GM23338 (cell line): ENCODE measurements at places on chromosomes 11 and 22. TPM values are rescaled to one million over a fixed set of nuclear protein-coding genes. Genes with fewer than 3 reads are reported as not detected.

DNA sequence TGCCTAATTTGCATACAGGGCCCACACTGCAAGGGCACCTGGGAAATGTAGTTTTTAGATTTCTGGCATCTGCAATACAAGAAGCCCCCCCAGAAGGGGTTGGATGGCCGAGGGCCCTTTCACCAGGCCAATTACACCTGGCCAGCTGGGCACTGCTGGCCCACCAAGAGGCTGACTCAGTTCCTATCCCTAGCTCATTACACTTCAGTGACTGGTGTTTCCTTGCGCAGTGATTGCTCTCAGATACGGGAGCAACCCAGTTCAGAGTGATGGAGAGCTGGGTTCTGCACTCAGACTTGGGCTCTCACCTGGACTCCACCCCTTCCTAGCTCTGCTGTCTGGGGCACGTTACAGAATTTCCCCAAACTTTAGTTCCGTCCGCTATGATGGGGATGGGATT lies 81.1 kb upstream of the SHANK2 start:
- no peaks in the 10 kb centered on the region for H3K27me3 ChIP-seq
- 0 out of 2 replicates have a peak, but pooled peaks cover 4% of the 10 kb centered on the region for H3K4me1 ChIP-seq
- 0 out of 2 replicates have a peak, but pooled peaks cover 5% of the 10 kb centered on the region for H3K36me3 ChIP-seq
- DNase-seq: no peak
- H3K27ac ChIP-seq: no peak overlapping the region
- no peak overlapping the region for H3K4me3 ChIP-seq

GRCh38 chr11:12677131-12677530 lies 2.9 kb downstream of the TEAD1 start:
- H3K4me1 ChIP-seq: peaks cover 47% of the 10 kb centered on the region
- H3K36me3 ChIP-seq: no peaks in the 10 kb centered on the region
- H3K27me3 ChIP-seq: peaks cover 14% of the 10 kb centered on the region; the same call in 1 of the 2 replicates
- no peak for DNase-seq
- H3K4me3 ChIP-seq: peak overlapping the region; percentile 88

GRCh38 chr22:46350646-46351045 lies 15.1 kb downstream of the TRMU start:
- peaks cover 21% of the 10 kb centered on the region for H3K36me3 ChIP-seq
- H3K4me3 ChIP-seq: no peak overlapping the region
- no peaks in the 10 kb centered on the region for H3K4me1 ChIP-seq
- DNase-seq: no peak
- H3K27me3 ChIP-seq: no peaks in the 10 kb centered on the region

DNA sequence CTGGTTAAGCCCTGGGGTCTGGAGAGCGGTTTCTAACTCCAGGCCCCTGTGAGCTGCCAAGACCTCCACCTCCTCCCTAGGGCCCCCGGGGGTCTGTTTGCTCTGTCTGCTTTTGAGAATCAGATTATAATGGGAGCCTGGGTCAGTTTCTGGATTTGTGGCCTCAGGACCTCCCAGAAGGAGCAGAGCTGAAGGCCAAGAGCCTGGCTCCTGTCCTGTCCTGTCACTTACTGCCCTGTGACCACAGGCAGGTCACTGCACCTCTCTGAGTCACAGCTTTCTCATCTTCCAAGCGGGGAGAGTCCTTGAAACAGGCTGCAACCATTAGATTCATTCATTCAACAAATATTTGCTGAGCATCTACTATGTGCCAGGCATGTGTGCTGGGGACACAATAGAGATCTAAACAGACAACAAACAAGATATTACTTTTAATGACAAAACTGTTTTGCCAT lies 87.3 kb upstream of the FGF3 start:
- H3K27me3 ChIP-seq: no peaks in the 10 kb centered on the region
- H3K4me1 ChIP-seq: no peaks in the 10 kb centered on the region
- no peak for DNase-seq
- no peak overlapping the region for H3K4me3 ChIP-seq

DNA sequence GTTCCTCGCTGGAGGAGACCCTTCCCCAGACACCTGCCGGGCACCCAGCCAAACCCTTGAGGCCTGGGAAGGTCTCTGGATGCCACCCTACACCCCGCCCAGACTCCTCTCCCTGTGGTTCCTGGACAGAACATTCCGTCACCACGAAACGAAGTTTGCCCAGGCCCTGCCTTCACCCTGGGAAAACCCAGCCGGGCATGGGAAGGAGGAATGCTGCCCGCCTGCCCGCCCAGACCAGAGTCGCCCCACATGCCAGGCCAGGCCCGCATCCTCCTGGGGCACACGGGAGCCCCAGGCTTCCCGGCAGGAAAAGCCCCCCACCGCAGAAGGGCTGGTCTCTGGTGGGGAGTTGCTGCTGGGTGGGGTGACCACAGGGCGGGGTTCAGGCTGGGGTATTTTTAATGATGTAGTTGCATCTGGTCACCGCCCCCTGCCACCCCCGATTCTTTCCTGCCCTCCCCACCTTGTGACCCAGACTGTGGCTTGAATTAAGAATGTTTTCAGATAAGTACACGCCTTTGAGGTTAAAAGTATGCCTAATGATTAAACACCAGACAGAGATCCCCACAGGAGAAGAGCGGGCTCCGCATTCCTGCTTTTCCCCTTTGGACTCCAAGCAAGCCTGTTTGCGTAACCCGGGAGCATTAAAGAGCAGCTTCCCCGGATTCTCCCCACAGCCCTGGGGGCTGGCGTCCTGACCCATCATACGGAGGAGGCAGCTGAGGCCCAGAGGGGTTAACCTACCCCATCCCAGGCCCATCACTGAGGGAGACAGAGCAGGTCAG lies 44.6 kb upstream of the PPARA start:
- no peak overlapping the region for H3K27ac ChIP-seq
- H3K4me1 ChIP-seq: no peaks in the 10 kb centered on the region
- no peaks in the 10 kb centered on the region for H3K27me3 ChIP-seq
- H3K36me3 ChIP-seq: no peaks in the 10 kb centered on the region
- H3K4me3 ChIP-seq: no peak overlapping the region

- H3K4me3 ChIP-seq: no peak overlapping the region
- DNase-seq: peak; percentile 54
- H3K36me3 ChIP-seq: no peaks in the 10 kb centered on the region; the same call in 1 of the 2 replicates
- H3K27me3 ChIP-seq: peaks cover 22% of the 10 kb centered on the region
Measured at GRCh38 chr22:46076651-46077339, 73.5 kb upstream of the PPARA start.

- DNase-seq: no peak
- no peak overlapping the region for H3K27ac ChIP-seq
- H3K4me1 ChIP-seq: peaks cover 17% of the 10 kb centered on the region; the same call in 1 of the 2 replicates
- H3K27me3 ChIP-seq: no peaks in the 10 kb centered on the region
Measured at GRCh38 chr11:8333811-8334401, 70.2 kb upstream of the LMO1 start.

DNA sequence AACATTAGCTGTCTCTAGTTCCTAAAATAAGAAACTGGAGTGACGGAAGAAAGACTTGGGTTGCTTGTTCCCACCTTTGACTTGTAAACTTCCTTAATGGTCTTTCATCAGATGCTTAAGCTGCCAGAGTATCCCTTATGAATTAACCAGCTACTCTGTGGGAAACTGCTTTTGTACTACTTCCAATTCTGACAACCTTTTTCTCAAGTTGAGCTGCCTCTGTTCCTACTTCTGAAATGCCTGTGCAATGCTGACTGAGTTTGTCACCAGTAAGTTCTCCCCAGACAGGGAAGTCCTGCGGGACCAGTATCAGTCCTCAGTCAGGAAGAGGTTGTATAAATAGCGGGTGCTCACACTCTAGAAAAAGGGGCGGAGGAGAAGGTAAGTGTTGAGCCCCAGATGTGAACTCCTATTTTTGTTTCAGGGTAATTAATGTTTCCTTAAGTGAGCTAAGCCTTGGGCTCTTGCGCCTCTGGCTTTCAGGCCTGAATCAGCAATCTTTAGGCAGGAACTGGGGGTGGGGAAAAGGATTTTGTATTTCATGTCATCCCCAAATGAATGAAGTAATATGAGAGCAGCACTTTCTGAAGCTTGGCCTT lies 67.2 kb downstream of the CECR2 start:
- peak; percentile 31 for DNase-seq
- H3K36me3 ChIP-seq: no peaks in the 10 kb centered on the region
- peak overlapping the region; percentile 44 for H3K4me3 ChIP-seq
- no peaks in the 10 kb centered on the region for H3K27me3 ChIP-seq
- peaks cover 72% of the 10 kb centered on the region for H3K4me1 ChIP-seq
- peak overlapping the region; percentile 92 for H3K27ac ChIP-seq

- no peak overlapping the region for H3K4me3 ChIP-seq
- DNase-seq: no peak
- no peaks in the 10 kb centered on the region for H3K27me3 ChIP-seq
- no peaks in the 10 kb centered on the region for H3K4me1 ChIP-seq
- H3K36me3 ChIP-seq: no peaks in the 10 kb centered on the region
- no peak overlapping the region for H3K27ac ChIP-seq
Measured at GRCh38 chr11:91869686-91870085, 354.9 kb upstream of the FAT3 start.

DNA sequence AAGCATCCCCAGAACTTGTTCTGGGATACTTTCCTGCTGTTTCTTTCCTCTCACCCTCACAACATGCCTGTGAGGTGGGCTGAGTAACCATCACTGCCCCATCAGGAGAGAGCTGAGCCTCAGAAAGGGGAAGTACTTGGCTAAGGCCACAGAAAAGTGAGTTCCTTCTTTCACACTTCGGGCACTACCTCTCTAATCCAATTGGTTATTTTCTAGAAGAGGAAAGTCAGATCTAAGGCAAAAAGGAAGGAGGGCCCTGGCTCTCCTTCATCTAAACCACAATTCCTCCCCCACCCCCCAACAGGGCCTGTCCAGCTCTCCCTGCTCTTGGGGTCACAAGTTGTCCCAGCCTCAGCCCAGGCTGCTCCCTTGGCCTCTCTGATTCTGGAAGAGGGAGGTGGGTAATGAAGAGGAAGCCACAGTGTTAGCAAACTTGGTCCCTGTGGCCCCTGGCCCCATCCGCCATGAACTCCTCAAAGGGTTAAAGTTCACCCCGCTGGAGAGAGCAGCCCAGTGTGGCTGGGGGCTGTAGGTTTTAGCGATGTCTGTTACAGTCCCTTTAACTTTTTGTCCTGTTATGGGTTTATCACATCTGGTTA lies 34.0 kb downstream of the SLC22A12 start:
- no peak for DNase-seq
- peaks cover 11% of the 10 kb centered on the region for H3K4me1 ChIP-seq
- no peak overlapping the region for H3K27ac ChIP-seq
- no peak overlapping the region for H3K4me3 ChIP-seq

DNA sequence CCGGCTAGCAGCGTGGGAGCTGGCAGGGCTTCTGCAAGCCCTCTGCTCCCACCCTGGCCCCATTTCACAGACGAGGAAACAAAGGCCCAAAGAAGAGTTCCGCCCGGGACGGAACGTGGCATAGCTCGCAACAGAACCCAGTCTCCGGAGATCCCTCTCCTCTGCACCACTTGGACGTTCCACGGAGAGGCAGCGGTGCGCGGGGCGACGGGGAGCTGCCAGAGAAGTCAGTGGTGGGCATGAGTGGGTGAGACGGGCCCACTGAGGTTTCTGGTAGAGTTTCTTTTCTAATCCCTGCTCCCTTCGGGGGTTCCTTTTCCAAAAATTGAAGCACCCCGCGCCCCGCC lies 554 bp upstream of the NECTIN1 start:
- H3K4me3 ChIP-seq: peak overlapping the region; percentile 96
- H3K27me3 ChIP-seq: no peaks in the 10 kb centered on the region
- no peaks in the 10 kb centered on the region for H3K36me3 ChIP-seq
- no peak for DNase-seq

DNA sequence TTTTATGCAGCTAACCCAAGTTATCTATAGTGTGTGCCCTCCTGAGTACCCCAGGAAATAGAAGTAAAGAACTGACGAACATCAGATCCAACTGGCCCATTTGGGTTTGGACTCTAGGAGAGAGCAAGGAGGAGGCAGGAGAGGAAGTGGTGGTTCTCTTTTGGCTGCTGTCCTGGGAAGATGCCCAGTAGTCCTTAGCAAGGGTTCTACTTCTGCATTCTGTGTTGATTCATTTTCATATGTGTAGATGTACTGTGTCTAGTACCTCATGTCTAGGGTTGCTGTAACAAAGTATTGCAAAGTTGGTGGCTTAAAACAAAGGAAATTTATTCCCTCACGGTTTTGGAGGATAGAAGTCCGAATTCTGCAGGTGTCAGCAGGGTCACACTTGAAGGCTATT lies 6.6 kb upstream of the MMP27 start:
- no peak for DNase-seq
- H3K4me1 ChIP-seq: no peaks in the 10 kb centered on the region
- no peak overlapping the region for H3K27ac ChIP-seq
- no peak overlapping the region for H3K4me3 ChIP-seq

- H3K27me3 ChIP-seq: no peaks in the 10 kb centered on the region
- H3K27ac ChIP-seq: no peak overlapping the region
- no peaks in the 10 kb centered on the region for H3K4me1 ChIP-seq
- no peak for DNase-seq
- H3K36me3 ChIP-seq: no peaks in the 10 kb centered on the region
Measured at GRCh38 chr11:127027000-127027399, 26.4 kb upstream of the KIRREL3 start.

DNA sequence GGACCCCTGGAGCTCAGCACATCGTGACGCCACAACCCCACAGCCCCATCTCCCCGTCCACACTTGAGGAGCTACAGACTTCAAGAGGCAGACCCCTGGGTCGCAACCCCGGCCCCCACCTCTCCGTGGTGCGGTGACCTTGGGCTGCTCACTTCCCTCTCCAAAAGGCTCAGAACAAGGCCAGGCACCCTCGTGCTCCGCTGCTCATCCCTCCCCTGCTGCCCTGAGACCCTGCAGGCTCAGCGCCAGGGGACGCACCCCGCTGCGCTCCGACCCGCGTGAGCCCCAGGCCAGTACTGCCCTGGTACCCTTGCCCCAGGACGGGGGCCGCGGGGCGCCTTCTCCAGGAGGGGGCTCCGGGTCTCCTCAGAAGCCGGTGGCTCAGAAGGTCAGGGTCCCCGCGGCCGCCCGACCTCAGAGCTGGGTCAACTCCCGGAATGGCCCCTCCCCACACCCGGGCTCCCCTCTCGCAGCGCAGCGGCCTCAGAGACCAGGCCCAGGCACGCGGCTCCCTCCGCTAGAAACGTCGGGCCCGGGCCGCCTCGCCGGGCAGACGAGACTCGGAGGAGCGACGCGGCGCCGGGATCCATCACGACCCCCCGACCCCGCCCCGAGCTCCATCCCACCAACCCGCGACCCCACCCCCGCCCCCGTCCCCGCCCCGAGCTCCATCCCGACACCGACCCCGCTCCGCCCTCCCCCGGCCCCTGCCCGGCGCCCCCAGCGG lies 563 bp downstream of the GATD1 start:
- no peak overlapping the region for H3K27ac ChIP-seq
- DNase-seq: peak; percentile 89
- H3K4me3 ChIP-seq: peak overlapping the region; percentile 87
- no peaks in the 10 kb centered on the region; the same call in 1 of the 2 replicates for H3K36me3 ChIP-seq
- no peaks in the 10 kb centered on the region for H3K27me3 ChIP-seq
- H3K4me1 ChIP-seq: peaks cover 11% of the 10 kb centered on the region; the same call in 1 of the 2 replicates

DNA sequence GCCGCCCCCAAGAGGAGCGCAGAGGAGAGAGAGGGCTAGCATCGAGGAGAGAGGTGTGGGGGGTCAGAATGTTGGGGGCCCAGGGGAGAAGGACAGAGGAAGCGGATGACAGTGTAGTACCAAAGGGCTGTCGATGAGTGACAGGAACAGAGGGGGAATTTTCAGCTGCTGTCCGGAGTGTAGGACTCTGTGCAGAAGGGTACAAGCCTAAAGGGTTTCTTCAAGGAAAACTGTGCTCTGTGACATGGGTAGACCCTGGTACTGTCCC lies 5.3 kb upstream of the NLRP6 start:
- no peaks in the 10 kb centered on the region for H3K36me3 ChIP-seq
- H3K4me3 ChIP-seq: no peak overlapping the region
- H3K27ac ChIP-seq: no peak overlapping the region
- peaks cover 14% of the 10 kb centered on the region; the same call in 1 of the 2 replicates for H3K4me1 ChIP-seq

The RASD2 gene
- 1.2 and 1.5 TPM in 2 replicates for polyA plus RNA-seq

The OLFML1 gene
- 0.12 and 0.21 TPM in 2 replicates for polyA plus RNA-seq

The GNB1L gene
- 15.2 and 17.4 TPM in 2 replicates for polyA plus RNA-seq

The BET1L gene
- 15.2 and 22.8 TPM in 2 replicates for polyA plus RNA-seq

The TSKU gene
- polyA plus RNA-seq: 9.0 and 11.7 TPM in 2 replicates

The RTN4RL2 gene
- 13.1 and 13.9 TPM in 2 replicates for polyA plus RNA-seq

The MAJIN gene
- not detected in 2 replicates for polyA plus RNA-seq

The SLC7A4 gene
- polyA plus RNA-seq: 0.09 and 0.44 TPM in 2 replicates

The MUC6 gene
- polyA plus RNA-seq: not detected in 2 replicates

The ELF5 gene
- polyA plus RNA-seq: not detected in 2 replicates

The PGGHG gene
- polyA plus RNA-seq: 18.1 and 24.9 TPM in 2 replicates
